Kasumi-1 (cell line): ENCODE measurements at places on chromosomes 11 and 22.

- DNase-seq, result no peak
Observed at GRCh38 chr11:63872800-63873197, 33.9 kb downstream of the MARK2 start.

DNA sequence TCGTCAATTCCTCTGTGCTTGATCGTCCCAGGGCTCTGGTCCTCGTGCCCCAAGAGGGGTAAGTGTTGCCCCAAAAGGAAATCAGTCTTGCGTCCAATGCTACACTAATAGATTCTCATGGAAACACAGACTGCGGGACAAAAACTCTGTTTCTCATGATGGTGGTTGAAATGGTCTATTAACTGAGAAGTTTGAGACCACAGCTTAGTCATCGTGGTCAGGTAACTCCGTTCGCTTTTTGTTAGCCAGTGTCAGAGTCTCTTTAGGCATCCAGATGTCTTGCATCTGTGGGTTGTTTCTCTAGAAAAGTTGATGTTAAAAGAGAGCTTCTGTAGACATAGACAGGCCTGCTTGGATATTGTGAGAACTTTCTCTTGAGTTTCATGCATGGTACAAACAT is 104.6 kb upstream of the SORL1-AS1 start:
- peak; percentile 28 for DNase-seq

DNA sequence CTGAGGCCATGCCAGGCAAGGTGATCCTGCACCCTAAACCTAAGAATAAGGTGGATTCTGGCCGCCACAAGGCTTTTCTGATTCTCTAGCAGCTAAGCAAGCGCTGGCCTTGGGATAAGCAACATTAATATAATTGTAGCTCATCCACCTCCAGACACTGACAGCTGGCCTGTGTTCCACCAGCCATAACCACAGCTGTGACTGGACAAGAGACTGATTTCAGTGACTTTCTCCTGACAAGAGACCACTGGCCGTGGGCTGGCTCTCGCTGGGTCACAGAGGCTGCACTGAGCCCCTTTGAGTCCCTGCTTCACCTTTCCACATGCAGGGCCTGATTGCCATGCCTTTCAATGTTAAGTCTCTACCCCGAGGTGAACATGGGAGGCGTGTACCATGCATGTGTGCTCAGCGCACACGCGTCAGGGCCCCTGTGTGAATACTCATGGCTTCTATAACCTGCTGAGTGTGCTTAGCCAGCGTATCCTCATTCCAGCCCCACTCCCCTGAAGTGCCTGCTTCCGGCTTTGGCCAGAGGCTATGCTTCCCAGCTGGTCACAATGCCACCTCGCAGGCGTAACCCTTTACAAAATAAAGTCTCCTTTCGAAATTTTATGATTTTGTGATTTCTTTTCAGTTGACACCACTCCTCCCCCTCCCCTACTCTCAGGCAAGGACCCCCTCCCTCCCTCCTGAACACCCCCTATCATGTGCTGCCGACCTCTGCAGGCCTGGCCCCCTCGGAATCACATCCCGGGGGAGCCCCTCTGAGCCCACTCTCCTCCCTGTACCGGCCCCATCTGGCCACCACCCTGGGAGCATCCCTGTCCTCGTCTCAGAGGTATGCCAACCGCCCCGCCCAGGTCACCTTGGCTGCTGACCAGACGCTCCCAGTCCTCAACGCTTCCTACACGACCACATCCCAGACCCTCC is 128.1 kb downstream of the CTTN start:
- DNase-seq, result no peak

DNA sequence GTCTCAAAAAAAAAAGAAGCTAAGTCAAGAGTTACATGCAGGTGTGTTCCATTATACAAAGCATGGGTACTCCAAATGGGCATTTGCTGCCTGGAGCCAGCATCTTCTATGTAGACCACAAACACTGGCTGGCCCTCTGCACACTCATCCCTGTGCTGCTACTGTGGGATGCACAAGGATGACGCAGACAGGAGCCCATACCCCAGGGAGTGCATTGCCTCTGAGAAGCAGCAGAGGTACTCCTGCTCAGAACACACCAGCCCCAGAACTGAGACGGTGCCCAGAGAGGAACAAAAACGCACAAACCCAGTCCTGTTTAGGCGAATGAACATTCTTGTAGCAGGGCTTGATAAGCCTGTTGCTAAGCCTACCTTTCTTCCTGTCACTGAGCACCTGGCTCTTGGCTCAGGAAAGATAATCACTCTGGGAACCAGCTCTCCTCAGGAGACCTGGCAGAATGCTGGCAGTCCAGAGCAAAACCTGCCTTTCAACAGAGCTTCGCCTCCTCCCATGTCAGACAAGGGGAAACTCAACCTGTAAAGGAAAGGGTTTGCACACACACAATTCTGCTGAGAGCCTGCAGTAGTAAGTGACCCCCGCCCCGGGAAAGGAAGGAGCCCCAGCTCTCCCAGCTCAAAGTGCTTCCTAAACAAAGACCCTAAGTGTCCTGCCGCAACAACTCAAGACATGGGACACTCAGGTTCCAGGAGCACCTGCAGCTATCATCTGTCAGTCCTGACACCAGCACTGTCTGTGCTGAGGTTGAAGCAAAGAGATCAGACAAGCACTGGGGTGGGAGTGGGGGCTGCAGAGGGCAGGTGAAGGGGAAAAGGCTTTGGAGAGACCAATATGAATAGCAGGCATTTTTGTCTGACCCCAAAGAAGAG is 145.7 kb downstream of the TENM4 start:
- no peak for DNase-seq

GRCh38 chr11:67640021-67640757 is 626 bp upstream of the TBX10 start:
- DNase-seq, result peak; percentile 75

DNA sequence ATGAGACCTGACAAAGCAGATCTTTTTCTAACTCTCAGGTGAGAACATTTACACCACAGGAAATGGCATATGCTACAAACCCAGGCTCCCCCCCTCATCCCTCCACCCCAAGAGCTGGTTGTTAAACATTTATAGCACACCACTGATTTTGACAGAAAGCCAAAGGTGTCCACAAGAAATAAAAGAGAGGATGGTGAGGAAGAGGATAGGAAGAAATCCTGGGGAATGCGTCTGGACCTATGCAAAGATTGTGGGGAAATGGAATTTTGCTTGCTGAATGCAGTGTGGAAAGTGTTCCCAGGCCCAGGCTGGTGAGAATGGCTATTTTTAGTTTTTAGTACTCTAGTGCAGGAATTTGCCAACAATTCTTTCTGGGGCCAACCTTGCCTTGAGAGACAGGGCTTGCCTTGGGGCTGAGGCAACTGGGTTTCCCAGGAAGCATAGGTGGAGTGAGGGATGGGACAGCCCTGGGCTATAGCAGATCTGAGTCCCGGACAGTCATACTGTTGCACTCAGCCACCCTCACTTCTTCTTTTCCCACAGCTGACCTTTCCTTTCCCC is 163.9 kb downstream of the ADAMTS15 start:
- no peak for DNase-seq

- peak; percentile 82 for DNase-seq
Observed at GRCh38 chr11:10592331-10592730, 23.9 kb upstream of the LYVE1 start.
